ENCODE measurements at places on chromosomes 16 and 17.

GRCh38 chr17:5396612-5397011 is 22.9 kb downstream of the NUP88 start:
- DNase-seq, result no peak

- DNase-seq, result peak; percentile 15
These were observed 36.4 kb upstream of the HSBP1 start for GRCh38 chr16:83771306-83771942.

- DNase-seq, result no peak
These were observed at the start of gene PLXDC1 for GRCh38 chr17:39151150-39151942. PLXDC1 (minus strand) TSS chr17:39151637; CDS start chr17:39151437, 200 bp downstream.

DNA sequence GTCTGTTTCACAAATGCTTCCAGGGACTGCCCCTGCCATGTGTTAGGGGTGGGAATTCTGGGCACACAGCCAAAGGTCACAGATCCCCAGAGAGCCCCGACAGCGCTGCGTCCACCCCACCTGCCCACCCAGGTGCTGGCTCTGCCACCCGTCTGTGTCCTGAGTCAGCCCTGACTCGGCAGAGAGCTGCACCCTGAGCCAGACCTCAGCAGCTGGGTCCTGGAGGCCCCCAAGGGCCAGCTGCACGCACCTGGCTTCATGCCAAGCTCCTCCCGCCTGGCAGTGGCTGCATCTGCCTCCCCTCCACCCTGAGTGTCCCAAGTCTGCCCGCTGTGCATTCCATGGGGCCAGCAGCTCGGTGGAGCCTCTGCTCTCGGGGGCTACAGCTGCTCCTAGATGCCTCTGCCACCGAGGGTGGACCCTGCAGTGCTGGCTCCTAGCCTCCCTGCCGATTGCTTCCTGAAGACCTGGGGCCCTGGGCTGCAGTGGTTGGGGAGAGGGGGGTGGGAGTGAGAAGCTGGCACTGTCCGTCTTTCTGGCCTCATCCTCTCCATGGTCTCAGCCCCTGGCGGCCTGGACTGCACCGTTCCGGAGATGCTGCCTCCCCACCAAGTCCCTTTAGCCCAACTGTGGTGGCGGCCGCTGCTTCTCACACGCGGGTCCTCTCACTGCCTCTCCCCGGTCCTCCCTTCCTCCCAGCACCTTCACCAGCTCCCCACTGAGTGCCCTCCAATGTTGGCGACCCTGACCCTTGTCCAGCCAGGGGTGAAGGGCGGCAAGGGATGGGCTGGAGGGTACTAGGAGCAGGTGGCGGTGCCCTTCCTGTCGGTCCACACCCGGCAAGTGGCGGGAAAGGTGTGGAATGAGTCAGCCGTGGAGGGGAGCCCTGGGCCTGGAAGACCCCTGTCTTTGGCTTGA is 3.0 kb downstream of the SECTM1 start:
- DNase-seq, result peak; percentile 68

- no peak for DNase-seq
These were observed 962 bp downstream of the CSHL1 start for GRCh38 chr17:63910096-63910495.

DNA sequence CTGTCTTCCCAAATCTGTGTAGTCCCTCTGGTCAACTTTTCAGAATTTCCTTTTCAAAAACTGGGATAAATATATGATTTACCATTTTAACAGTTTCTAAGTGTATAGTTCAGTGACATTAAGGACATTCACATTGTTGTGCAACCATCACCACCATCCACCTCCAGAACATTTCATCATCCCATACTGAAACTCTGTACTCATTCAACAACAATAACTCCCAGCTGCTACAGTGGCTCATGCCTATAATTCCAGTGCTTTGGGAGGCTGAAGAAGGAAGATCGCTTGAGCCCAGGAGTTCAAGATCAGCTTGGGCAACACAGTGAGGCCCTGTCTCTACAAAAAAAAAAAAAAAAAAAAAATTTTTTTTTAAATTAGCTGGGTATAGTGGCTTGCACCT is 131.0 kb downstream of the AATF start:
- no peak for DNase-seq

DNA sequence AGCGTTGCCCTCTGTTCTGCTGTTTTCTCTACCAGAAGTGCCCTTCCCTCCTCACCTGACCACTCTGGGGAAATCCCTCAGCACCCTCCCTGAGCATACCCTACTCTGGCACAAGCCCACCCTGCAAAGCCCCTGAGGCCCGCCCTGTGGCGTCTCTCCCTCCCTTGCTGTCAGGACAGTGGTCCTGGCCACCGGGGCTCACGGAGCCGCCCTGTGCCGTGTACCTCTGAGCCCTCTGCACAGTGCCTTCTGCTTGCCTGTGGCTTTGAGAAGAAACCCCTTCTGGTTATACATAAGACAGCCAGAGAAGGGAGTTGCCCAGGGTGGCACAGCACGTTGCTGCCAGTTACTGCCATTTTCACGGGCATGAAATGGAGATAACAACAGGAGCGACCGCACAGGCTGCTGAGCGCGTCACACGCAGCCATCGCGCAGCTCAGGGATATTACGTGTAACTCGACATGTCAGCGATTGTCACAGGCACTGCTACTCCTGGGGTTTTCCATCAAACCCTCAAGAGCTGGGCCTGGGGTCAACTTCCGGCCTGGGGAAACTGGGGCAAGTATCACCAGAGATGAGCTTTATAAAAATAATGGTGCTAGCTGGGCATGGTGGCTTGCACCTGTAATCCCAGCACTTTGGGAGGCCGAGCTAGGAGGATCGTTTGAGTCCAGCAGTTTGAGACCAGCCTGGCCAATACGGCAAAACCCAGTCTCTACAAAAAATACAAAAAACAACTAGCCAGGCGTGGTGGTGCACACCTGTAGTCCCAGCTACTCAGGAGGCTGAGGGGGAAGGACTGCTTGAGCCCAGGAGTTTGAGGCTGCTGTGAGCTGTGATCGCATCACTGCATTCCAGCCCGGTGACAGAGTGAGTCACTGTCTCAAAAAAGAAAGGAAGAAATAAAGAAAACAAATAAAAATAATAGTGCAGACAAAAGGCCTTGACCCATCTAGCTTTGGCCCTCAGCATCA is 14.8 kb downstream of the SCGB1C2 start:
- no peak for DNase-seq
